ENCODE measurements at places on chromosomes 5 and 9. TPM values are rescaled to one million over a fixed set of nuclear protein-coding genes. Genes with fewer than 3 reads are reported as not detected.
A peak's percentile ranks its signal among the peaks of the same experiment; 100 is the strongest.

ZNF462 gene
- 41.4 TPM for total RNA-seq

DNA sequence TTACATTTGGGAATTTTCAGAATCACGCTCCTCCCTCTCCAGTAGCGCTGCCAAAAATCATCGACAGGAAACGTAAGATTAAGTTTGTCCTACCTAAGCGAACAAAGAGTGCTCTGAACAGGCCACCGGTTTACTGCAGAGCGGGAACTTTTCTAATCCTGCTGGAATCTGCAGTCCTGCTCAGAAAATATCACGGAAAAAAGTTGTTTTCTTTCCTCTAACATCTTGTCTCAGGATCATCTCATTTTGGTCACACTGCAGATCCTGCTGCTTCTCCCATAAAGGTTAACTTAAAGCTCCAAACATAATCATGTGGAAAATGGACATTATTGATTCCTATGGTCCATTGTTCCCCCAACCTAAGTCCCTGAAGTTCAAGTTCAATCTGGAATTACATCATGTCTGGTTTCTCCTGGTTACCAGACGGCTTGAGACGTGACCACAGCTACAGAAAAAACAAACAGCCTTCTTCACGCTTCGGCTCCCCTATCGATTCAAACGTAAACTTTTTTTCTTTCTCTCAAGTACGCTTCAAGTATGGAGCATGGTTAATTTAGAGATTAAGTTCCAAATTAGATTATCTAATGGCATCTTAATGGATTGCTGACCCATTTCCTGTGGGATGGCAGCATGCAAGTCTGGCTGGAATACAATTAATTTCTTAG, 217.6 kb downstream of the NFIB start:
- no peaks in the 10 kb centered on the region for H3K27me3 ChIP-seq
- peak; percentile 80 for DNase-seq
- H3K4me1 ChIP-seq = peaks cover 19% of the 10 kb centered on the region

GRCh38 chr5:121006217-121006616, 542.1 kb downstream of the PRR16 start:
- DNase-seq = no peak
- H3K27ac ChIP-seq = no peak overlapping the region
- no peaks in the 10 kb centered on the region for H3K36me3 ChIP-seq
- no peaks in the 10 kb centered on the region for H3K4me1 ChIP-seq

DNA sequence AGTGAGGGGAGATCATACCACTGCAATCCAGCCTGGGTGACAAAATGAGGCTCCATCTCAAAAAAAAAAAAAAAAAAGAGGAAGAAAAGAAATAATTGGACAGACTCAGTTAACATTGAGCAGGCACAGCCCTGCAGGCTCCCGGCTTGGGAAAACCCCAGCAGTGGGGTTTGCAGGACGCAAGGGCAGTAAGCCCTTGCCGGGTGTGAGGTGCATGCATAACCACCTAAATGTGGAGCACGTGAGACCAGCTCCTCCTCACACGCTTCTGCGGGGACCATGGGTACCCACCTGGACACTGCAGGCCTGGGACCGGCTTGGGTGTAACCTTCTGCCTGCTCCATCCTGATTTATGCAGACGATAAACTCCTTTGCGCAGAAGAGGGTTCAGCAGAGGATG, 4.8 kb upstream of the SLC6A18 start:
- DNase-seq = no peak
- H3K27ac ChIP-seq = no peak overlapping the region
- H3K27me3 ChIP-seq = no peaks in the 10 kb centered on the region
- no peaks in the 10 kb centered on the region for H3K4me1 ChIP-seq
- H3K36me3 ChIP-seq = no peaks in the 10 kb centered on the region

GRCh38 chr5:78534905-78535200, 113.7 kb downstream of the LHFPL2 start:
- no peak overlapping the region for H3K4me3 ChIP-seq
- no peaks in the 10 kb centered on the region for H3K36me3 ChIP-seq
- no peak overlapping the region for H3K27ac ChIP-seq
- no peaks in the 10 kb centered on the region for H3K27me3 ChIP-seq
- DNase-seq = no peak
- H3K4me1 ChIP-seq = no peaks in the 10 kb centered on the region

DNA sequence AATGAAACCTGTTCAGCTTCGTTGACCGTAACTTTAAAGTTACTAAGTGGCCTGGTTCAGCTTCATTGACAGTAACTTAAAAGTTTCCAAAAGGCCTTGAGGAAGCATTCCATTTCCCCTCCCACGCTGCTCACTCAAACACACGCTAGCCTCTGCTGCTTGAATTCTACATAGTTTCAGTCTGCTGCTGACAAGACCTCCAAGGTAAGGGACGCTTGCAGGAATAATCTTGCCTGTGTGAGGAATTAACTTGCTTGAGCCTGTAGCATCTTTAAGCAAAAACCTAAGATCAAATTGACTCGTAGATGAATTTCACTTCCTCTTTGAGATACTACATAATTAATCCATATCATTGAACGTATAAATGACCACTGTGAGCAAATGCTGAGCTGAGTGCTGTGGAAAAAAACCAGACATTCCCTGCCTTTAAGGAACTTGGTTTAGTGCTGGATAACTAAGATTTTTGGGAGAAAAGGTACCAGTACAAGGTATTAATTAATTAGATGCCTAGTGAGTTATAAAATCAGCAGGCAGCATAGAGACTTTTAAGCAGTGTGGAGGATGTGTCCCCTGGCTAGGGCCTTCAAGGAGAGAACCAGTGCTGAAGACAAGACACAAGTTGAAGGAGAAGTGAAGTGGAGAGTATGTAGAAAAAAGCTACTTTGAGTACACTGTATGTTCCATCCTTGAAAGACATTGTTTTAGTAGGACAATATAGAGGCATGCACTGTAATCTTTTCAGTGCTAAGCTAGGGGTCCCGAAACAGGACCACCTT, 39.2 kb downstream of the GRAMD2B start:
- H3K36me3 ChIP-seq = no peaks in the 10 kb centered on the region
- H3K4me3 ChIP-seq = no peak overlapping the region
- no peaks in the 10 kb centered on the region for H3K4me1 ChIP-seq
- H3K27me3 ChIP-seq = no peaks in the 10 kb centered on the region
- H3K27ac ChIP-seq = no peak overlapping the region
- DNase-seq = no peak

DNA sequence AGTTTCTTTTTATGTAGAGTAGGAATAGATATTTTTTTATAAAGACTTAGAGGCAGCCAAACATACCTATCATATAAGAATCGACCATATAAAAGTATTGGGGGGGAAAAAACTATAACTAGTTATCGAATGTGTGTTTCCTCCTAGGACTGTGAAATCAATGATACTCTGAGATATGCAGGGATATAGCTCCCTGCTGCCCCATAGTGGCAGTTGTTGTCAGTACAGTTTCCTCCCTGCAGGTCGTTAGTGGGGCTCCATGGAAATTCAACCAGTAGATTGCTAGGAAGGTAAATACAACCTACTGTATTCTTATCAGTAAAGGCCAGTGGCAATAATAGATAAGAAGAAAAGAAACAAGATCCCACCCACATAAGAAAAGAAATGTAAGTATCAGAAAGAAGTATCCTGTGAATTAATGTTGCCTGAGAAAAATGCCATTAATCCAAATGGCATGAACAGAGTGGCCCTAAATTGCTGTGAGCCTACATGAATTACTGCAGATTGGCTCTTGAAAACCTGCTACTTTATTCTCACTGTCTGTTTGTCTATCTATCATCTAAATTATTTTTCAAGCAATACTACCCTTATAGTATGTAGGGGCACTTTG, 136.9 kb upstream of the FBN2 start:
- no peak for DNase-seq
- no peak overlapping the region for H3K27ac ChIP-seq
- no peak overlapping the region for H3K4me3 ChIP-seq
- no peaks in the 10 kb centered on the region for H3K27me3 ChIP-seq
- no peaks in the 10 kb centered on the region for H3K36me3 ChIP-seq
- no peaks in the 10 kb centered on the region for H3K4me1 ChIP-seq

- no peak overlapping the region for H3K27ac ChIP-seq
- no peaks in the 10 kb centered on the region for H3K4me1 ChIP-seq
- no peaks in the 10 kb centered on the region for H3K27me3 ChIP-seq
- H3K4me3 ChIP-seq = no peak overlapping the region
- H3K36me3 ChIP-seq = no peaks in the 10 kb centered on the region
- DNase-seq = no peak
Observed at GRCh38 chr5:172501708-172502320, 47.5 kb upstream of the SH3PXD2B start.

GRCh38 chr9:112084334-112084733, 90.8 kb downstream of the SUSD1 start:
- peaks cover 33% of the 10 kb centered on the region for H3K36me3 ChIP-seq
- no peak overlapping the region for H3K4me3 ChIP-seq
- H3K4me1 ChIP-seq = no peaks in the 10 kb centered on the region
- DNase-seq = no peak
- H3K27me3 ChIP-seq = no peaks in the 10 kb centered on the region

- no peak for DNase-seq
- no peak overlapping the region for H3K4me3 ChIP-seq
- no peak overlapping the region for H3K27ac ChIP-seq
- no peaks in the 10 kb centered on the region for H3K27me3 ChIP-seq
Observed at GRCh38 chr9:97046228-97046627, 7.3 kb upstream of the CTSV start.

- H3K27me3 ChIP-seq = no peaks in the 10 kb centered on the region
- no peaks in the 10 kb centered on the region for H3K36me3 ChIP-seq
- no peak overlapping the region for H3K27ac ChIP-seq
- peaks cover 11% of the 10 kb centered on the region for H3K4me1 ChIP-seq
- H3K4me3 ChIP-seq = no peak overlapping the region
Observed at GRCh38 chr5:76388791-76389512, 14.1 kb upstream of the IQGAP2 start.

DNA sequence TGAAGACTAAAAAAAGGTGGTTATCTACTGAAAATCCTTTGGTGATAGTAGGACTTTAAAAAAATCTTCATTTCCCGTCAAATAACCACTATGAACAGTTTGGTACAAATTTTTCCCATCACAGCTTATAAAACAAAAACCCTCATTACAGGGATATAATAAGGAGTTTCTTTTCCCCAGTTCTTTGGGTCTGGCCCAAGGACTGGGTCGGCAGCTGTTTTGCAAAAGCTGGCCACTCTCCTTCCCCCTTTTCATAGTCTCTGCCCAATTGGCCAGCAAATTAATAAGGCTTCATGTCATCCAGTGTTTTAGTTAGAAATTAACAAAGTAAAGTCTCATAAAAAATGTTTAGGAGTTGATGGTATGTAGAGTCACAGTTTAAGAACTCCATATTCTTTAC, 47.0 kb upstream of the PDE8B start:
- no peak for DNase-seq
- no peak overlapping the region for H3K27ac ChIP-seq
- no peaks in the 10 kb centered on the region for H3K27me3 ChIP-seq
- no peak overlapping the region for H3K4me3 ChIP-seq

DNA sequence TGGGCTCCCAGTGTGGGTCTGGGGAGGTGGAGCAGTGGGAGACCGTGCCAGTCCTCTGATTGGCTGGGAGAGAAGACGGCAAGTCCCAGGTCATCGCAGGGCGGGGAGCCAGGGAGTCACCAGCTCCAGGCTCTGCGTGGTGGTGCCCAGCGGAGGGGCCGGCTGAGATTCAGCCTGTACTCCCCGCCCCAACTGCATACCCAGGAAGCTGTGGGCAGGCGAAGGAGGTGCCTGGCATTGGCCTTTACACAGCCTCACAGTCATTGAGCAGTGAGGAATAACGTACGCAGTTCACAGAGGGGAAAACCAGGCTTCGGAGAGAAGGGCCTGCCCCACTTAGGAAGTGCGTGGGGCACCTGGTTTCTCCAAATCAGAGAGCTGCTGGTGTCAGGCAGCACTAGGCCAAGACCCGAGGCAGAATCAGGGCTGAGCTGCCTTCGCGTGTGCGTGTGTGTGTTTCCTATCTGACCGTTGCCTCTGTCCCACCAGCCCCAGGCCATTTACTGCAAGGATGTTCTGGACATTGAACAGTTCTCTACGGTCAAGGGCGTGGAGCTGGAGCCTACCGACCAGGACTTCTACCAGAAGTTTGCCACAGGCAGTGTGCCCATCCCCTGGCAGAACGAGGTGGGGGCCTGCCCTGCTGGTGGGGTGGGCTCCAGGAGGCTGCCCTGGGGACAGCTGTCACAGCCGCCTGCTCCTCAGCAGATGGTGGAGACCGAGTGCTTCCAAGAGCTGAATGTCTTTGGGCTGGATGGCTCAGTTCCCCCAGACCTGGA, 6.2 kb upstream of the PRR7 start:
- no peaks in the 10 kb centered on the region for H3K27me3 ChIP-seq
- DNase-seq = no peak
- H3K36me3 ChIP-seq = peaks cover 86% of the 10 kb centered on the region
- H3K27ac ChIP-seq = no peak overlapping the region

DNA sequence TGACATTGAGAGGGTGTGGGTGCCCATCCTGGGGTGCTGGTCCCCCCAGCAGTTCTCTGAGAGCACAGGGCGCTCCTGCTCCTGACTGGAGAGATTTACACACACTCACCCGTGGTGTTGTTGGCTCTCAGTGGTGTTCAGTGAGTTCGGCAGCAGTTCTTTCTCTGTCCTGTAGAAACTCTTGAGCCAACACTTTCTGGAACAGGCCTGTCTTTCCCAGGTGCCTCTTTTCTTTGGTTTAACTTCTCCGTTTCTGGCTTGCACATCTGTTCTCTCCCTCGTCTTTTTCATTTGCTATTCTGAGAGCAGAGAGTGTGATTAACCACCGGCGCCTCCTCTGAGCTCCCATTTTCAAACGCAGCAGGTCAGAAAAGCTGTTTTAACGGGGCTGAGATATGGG, 284.5 kb downstream of the IRX2 start:
- no peak overlapping the region for H3K4me3 ChIP-seq
- H3K27ac ChIP-seq = no peak overlapping the region
- H3K36me3 ChIP-seq = no peaks in the 10 kb centered on the region
- H3K27me3 ChIP-seq = no peaks in the 10 kb centered on the region
- no peak for DNase-seq

Measured in left lung (tissue), 14 donors.